AG09309 (cell line): ENCODE measurements at places on chromosomes 11 and 22.

- no peak for DNase-seq
Observed at GRCh38 chr11:71488681-71489270, 35.8 kb downstream of the NADSYN1 start.

DNA sequence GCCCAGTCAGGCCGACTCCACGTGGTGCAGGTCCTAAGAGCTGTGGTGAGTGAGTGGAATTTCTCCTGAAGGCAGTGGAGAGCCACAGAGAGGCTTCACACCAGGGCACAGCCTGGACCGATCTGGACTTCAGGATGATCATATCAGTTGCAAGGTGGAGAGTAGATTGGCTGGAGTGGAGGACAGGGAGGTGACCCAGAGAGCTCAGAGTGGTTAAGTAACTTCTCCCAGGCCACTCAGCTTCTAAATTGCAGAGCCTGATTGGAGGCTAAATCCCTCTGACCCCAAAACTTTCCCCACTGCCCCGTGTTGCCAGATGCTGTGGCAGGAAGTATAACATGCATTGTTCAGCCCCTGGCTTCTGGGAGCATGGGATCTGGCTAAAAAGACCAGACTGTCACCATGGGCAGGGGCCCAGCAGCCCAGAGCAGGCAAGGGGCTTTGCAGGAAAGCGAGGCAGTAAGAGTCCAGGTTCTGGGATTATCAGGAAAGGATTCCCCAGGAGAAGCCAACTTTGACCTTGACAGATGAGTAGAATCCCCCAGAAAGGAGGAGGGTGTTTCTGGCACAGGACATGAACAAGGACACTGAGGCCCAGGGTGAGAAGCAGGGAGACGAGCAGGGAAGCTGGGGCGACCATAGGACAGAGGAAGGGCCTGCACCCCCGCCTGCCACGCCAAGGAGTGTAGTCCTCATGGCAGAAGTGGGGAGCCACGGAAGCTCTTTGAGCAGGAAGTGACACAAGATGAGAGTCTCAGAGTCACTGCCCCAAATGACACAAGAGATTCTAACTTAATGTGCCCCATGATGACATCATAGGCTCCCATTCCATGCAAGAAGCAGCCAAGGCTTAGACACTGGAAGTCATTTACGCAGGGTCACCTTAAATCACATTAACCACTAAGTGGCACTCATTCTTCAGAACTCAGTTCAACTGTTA is 4.8 kb downstream of the SLC35C1 start:
- no peak for DNase-seq

GRCh38 chr11:72548463-72548862 is 114.1 kb upstream of the CLPB start:
- no peak for DNase-seq

- DNase-seq: no peak
Observed at GRCh38 chr11:47495856-47496217, 46.9 kb upstream of the RAPSN start.

DNA sequence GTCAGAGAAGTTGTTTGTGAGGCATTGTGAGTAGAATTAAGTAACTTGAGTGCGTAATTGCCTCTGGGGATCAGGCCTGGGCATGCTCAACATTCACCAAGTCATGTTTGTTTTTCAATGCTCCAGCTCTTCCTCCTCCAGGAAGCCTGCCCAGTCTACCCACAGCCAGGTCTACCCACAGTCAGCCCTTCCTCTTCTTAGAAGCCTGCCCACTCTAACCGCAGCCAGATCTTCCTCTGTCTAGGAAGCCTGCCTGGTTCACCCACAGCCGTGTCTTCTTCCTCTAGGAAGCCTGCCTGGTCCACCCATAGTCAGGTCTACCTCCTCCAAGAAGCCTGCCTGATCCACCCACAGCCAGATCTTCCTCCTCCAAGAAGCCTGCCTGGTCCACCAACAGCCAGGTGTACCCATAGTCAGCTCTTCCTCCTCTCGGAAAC is 25.0 kb downstream of the LRP5 start:
- DNase-seq: no peak

- no peak for DNase-seq
Observed at GRCh38 chr11:46669711-46670139, 30.7 kb downstream of the ARHGAP1 start.

GRCh38 chr11:26949846-26950245 is 44.1 kb upstream of the FIBIN start:
- no peak for DNase-seq

GRCh38 chr11:36121054-36121453 is 168.2 kb downstream of the COMMD9 start:
- no peak for DNase-seq

DNA sequence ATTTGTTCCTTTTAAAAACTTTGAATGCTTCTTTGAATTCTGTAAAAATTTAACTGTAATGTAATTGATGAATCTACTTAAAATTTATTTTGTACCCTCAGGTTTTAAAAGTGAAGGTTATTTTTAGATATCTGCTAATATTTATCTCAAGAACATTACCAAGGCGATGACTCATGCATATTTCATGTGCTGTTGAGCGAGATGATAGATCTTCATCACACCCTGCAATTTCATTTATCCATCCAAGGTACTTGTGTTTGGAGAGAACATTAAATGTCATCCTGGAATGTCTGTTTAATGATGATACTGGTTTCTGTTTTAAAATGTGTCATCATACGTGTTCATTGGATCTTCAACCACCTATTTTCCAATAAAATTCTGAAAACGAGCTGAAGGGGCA is 6.7 kb upstream of the OOSP4A start:
- DNase-seq: no peak

GRCh38 chr11:4680341-4680740 is 17.3 kb downstream of the OR51E2 start:
- no peak for DNase-seq

GRCh38 chr11:105393326-105393725 is 216.5 kb upstream of the GRIA4 start:
- no peak for DNase-seq

DNA sequence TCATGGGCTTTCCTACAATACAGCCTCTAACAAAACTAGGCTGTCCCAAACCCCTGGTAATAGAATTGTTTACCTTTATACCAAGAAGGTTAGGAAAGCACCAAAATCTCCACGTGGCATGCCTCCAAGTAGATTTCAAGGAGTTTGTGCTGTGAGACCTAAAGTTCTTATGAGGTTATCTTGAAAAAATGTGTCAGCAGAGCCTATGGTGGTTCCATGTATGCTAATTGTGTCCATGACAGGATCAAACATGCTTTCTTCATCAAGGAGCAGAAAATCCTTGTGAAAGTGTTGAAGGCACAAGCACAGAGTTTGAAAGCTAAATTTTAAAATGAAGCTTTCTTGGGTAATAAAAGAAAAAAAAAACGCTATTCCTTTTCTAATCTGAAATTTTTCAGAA is 36.2 kb downstream of the CCDC73 start:
- no peak for DNase-seq

GRCh38 chr11:120270386-120270785 is 30.4 kb downstream of the POU2F3 start:
- DNase-seq: no peak

DNA sequence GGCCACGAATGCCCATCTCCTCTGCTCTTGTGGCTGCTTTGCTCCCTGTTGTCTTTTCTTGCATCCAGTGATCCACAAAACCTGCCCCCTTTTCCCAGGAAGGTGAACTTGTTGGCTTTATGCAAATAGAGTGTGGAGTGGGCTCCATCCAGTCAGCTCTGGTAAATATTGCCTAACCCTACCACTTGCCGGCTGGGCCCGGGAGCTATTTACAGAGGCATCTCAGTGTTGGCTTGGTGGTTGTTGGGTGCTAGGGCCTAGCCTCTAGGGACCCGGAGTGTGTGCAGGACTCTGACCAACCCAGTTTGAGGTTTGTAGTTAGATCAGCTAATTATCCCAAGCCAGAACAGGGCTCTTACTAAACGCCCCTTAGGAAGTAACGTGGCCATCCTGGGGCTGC is 40.8 kb upstream of the TLCD5 start:
- no peak for DNase-seq

DNA sequence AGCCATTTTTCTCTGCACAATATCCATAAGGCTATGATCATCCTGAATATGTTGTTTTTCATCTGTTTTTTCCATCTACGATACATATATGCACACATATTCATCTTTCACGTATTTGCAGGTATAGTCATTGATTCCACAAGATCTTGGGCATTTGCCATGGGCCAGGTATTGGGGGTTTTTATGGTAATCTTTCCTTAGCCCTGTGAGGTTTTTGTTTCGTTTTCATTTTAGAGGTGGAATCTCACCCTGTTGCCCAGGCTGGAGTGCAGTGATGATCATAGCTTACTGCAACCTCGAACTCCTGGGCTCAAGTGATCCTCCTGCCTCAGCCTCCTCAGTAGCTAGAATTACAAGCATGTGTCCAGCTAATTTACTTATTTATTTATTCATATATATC is 20.0 kb downstream of the CD6 start:
- DNase-seq: no peak

- no peak for DNase-seq
Observed at GRCh38 chr11:117828611-117829368, 4.2 kb upstream of the FXYD2 start.

DNA sequence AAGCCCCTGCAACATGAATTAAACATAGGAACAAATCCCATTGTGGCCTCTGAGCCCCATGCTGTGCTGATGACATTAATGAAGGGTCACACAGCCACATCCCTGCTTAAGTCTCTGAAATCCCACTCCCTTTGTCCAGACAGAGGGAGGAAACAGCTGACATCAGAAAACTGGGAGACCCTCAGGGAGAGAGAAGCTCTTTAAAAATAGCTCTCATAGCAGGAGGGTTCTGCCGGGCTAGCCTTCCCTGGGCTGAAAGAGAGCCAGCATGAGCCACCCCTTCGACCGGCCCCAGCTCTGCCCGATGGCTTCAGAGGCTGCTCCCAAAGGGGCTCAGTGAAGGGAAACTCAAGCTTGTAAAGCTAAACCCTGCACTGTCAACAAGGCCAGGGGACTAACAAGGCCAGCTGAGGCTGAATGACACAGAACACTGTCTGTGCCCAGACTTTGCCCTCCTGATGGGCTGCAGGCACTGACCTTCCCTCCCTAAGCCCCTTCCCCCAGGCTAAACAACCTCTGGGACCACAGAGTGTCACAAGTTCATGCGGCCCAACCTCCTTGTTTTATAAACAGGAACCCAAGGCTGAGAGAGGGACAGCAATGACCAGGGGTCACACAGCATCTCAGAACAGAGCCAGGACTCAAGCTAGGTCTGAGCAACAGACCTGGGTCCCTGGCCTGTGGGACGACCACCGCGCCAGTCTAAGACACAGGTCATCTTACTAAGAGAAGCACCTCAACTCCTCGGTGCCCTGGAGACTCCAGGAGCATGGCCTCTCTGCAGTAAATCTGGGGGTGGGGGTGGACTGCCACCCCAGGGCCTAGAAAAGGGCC is 163.8 kb downstream of the CHST1 start:
- DNase-seq: no peak

DNA sequence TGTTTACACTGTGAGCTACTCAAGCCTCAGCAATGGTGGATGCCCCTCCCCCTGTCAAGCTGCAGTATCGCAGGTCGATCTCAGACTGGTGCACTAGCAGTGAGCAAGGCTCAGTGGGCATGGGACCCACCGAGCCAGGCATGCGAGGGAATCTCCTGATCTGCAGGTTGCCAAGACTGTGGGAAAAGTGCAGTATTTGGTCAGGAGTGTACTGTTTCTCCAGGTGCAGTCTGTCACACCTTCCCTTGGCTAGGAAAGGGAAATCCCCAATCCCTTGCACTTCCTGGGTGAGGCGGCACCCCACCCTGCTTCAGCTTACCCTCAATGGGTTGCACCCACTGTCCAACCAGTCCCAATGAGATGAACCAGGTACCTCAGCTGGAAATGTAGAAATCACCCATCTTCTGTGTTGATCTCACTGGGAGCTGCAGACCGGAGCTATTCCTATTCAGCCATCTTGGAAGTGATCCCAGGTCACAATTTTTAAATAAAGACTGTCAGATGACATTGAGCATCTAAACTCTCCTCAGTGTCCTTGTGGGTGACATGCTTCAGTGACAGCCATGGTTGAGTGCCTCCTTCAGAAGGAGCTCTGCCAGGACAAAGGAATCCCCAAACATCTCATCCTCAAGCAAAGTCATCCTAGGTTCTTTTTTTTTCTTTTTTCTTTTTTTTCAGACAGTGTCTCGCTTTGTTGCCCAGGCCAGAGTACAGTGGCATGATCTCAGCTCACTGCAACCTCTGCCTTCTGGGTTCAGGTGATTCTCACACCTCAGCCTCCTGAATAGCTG is 10.8 kb downstream of the SLC22A24 start:
- DNase-seq: no peak

DNA sequence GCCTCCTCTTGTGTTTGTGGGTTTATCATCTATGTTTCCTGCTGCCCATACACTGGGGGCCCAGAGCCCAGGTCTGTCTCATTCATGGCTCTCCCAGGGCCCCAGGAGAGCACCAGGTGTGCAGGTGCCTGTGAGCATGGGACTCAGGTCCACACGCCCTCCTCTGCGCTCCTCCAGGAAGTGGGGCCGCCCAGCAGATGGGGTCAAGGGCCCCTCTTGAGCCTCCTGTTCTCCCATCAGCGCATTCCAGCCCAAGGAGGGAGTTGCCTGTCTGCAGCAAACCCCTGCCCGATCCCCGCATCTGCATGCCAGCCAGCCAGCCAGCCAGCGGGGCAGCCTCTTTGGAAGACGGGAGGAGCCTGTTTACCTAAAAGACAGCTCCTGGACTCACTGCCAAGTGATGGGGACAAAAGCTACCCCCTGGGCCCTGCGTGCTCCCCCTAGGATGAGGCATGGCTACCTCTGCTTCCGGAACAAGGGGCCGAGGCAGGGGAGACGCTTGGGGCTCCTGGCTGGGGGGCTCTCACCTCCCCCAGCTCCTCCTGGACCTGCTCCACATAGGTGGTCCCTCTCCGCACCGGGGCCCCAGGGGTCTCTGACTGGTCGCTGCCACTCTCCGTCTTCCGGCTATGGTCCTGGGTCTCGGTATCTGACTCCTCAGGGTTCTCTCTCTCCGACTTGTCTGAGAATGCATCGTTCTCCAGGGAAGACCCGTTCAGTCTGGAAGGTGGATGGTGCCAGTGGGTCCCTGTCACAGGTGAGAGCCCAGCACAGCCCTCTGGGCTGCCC is 49.7 kb upstream of the CARS1 start:
- no peak for DNase-seq
